ENCODE measurements at places on chromosomes 3 and 15.

GRCh38 chr3:25894101-25894500 lies 104.2 kb downstream of the OXSM start:
- DNase-seq, result no peak

DNA sequence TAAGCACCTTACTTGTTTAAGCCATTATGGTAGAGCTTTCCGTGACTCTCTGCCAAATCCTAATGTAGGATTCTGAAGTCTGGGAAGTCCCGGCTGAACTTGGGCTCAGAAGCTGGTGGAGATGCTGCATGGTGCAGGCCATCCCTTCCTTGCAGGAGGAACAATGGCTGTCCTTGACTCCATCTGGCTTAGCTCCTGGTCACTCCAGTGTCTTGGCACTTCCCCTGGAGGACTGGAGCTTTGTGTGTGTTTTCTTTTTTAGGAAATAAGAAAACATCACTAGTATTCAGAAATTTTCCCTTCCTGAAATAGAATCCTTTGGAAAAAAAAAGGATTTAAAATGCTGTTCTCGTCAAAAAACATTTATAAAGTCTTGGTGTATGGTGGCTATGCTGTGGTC lies 209.3 kb upstream of the ROPN1 start:
- no peak for DNase-seq

DNA sequence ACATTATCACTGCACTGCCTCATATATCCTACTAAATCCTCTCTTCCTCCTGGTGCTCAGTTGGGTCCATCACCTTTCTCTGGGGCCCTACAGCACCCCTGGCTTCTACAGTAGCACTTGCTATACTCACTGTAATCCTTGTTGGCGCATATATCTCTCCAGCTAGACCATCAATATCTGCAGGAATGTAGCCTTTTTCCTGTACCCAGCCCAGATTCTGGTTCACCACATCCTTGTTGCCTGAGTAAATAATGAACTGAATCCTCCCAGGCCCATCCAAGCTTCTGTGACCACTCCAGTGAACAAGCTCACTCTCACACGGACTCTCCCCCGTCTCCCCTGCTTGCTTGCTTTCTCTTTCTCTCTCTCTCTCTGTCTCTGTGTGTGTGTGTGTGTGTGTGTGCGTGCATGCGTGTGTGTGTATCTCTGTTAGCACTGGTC lies 62.5 kb upstream of the LIPC start:
- no peak for DNase-seq

GRCh38 chr3:51750878-51751277 lies 28.2 kb downstream of the IQCF6 start:
- DNase-seq, result no peak

DNA sequence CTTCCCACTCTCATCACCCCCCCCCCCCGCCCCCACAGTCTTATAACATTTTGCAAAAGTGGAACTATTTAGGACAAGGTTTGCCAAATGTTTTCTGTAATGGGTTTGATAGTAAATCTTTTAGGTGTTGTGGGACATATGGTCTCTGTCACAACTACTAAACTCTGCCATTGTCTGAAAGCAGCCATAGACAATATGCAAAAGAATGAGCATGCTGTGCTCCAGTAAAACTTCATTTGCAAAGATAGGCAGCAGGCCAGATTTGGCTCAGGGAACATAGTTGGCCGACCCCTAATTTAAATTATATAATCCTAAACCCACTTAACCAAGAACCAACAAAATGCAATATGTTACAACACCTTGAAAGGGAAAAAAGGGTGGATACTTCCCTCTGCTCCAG lies 46.4 kb downstream of the TIPARP start:
- no peak for DNase-seq

GRCh38 chr3:183933160-183933559 lies 48.5 kb upstream of the PARL start:
- DNase-seq, result no peak

DNA sequence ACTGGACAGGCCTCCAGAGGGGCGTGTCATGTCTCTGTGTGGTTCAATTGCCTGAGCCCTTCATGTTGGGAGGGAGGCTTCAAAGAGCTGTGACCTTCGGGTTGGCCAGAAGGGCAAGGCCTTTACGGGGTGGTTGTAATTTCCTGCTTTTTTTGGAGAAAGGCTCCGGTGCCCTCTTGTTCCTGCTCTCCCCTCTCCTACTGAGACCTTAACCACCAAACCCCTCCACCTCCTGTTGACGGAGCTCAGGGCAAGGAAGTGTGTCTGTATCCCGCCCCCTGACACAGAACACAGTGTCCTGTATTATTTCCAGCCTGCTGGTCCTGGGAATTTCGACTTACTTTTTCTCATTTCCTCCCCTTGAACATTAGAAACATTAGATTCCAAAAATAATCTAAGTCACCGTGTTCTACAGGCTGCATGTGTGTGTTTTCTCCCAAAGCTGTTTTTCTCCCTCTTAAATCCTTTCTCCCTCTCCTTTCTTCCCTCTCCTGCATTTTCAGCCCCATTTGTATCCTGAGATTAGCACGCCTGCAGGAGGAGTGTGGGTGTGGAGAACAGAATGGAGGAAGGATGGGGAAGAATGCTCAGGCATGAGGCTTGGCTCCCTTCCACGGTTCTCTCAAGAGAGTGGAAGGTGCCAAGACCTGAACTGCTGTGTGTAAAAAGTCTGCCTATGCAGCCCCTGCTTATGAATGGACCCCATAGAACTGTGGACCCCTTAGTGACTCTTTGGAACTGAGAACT lies 285.4 kb upstream of the ROPN1 start:
- no peak for DNase-seq

GRCh38 chr3:77026904-77027634 lies 12.8 kb upstream of the ROBO2 start:
- no peak for DNase-seq

DNA sequence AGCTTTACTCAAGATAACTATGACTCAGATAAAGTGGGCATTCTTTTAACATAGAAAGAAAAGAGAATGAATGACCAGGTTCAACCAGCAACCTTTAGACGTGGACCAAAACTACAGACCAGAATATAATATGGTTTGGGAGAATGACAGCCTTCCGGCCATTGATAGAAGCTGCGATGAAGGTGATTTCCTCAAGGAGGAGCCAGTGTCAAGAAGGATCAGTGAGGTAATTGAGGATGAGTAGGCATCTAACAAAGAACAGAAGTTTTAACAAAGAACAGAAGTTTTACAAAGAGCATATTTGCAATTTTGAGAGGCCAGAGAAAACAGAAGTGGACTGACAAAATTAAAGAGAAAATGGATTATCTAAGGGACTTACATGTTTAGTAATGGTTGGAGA lies 289.0 kb upstream of the AGTR1 start:
- no peak for DNase-seq

DNA sequence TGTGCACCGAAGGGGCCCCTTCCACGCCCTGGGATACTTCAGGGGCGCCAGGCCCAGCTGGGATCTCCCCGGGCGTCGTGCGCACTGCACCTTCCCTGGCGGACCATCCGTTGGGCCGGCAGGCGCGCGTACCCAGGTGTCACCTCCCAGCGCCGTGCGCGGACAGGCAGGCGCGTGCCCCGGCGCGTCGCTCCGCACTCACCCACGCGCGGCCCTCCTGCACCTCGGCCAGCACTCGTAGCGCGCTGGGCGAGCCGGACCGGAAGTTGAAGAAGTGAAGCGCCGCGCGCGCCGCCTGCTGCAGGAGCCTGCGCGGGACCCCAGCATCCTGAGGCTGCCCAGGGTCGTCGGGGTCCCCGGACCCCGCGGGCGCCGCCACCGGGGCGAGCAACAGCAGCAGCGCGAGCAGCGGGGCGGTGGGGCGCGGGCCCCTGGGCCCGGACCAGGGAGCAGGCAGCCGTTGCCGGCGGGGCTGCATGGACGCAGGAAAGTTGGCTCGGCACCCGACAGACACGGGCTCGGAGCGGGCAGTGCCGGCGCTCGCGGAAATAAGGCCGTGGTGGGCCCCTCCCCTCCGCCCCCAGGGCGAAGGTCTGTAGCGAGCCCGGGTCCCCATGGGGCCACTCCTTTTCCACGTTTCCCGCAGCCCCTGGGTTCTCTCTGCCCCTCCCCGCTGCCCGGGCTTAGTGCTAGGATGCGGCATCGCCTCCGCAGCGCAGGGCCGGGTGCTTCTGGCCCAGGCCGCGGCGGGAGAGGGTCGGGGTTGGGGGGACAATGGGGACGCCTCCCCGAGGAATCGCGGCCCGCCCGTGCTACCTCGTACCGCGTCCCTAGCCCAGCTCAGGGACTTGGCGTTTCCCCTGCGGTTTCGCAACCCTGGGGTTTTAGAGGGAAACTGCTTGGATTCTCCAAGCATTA lies at the start of gene RARRES1:
Gene RARRES1, minus strand, starts transcription at position 520 of the 918 bp plus-strand sequence. Its CDS starts 42 bp downstream, at position 478.
- DNase-seq, result peak; percentile 79

- no peak for DNase-seq
Measured at GRCh38 chr15:50830477-50831354, 65.2 kb upstream of the SPPL2A start.

DNA sequence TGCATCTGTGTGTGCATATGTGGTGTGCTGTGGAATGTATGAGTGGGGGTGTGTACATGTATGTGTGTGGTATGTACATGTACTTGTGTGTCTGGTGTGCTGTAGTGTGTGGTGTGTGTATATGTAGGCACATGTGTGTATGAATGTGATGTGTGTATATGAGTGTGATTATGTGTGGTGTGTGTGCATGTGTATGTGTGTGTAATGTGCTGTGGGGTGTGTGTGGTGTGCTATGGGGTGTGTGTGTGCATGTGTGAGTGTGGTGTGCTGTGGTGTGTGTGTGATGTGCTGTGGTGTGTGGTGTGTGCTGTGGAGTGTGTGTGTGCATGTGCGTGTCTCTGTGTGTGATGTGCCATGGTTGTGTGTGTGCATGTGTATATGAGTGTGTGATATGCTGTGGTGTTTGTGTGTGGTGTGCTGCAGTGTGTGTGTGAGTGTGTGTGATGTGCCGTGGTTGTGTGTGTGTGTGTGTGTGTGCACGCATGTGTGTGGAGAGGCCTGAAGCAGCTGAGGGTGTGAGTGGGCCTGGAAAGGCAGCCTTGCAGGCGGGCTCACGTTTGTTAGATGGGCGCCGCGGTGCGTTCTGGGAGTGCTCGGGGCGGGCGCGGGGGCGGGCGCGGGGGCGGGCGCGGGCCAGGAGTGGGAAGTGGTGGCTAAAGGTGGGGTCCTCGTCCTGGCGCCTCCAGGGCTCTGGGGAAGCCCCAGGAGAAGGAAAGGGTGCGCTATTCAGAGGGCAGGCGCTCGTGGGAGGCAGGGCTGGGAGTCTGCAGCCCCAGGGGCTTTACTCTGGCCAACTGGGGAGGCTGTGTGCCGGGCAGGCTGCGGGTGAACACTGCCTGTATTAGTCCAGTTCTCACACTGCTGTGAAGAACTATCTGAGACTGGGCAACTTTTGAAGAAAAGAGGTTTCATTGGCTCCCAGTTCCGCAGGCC lies 116.9 kb downstream of the GABRG3 start:
- DNase-seq, result no peak

DNA sequence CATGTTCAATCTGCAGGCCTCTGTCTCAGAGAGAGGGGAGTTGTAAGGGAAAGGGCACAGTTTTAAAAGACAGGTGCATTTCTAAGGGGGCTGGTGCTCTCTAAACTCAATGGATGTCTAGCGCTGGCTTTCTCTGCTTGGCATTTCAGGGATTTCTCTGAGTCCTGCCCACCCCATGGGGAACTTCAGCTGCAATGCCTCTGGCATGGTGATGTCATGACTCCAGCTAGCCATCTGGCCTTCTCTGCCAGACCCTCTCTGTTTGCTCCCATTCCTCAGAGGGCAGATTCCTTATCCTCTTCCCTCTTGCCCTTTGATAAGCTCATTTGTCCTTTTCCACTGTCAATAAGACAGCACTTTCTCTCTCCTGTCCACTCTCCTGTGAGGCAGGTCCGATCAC lies 40.8 kb downstream of the RPLP1 start:
- DNase-seq, result no peak

DNA sequence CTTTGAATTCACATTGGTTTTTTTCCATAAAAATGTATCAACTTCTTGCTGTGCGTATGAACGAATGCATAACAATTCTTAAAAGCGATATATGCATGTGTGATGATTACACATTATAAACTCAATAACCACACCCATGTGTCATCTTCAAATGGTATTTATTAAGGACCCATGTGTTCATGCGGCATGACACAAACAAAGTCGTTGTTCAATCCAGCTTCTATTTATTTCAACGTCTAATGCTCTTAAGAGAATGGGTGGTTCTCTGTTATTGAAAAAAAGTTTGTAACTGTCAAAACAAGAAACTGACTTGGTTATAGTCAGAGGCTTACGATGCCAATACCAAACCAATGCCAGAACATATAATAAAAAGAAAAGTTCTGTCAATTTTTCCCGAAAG lies 195.9 kb downstream of the FOXP1 start:
- no peak for DNase-seq

- DNase-seq, result no peak
Measured at GRCh38 chr3:187734841-187735240, 10.4 kb downstream of the BCL6 start.

Measured in heart left ventricle (tissue), 16 donors.